ENCODE measurements at places on chromosomes 7 and 10.

DNA sequence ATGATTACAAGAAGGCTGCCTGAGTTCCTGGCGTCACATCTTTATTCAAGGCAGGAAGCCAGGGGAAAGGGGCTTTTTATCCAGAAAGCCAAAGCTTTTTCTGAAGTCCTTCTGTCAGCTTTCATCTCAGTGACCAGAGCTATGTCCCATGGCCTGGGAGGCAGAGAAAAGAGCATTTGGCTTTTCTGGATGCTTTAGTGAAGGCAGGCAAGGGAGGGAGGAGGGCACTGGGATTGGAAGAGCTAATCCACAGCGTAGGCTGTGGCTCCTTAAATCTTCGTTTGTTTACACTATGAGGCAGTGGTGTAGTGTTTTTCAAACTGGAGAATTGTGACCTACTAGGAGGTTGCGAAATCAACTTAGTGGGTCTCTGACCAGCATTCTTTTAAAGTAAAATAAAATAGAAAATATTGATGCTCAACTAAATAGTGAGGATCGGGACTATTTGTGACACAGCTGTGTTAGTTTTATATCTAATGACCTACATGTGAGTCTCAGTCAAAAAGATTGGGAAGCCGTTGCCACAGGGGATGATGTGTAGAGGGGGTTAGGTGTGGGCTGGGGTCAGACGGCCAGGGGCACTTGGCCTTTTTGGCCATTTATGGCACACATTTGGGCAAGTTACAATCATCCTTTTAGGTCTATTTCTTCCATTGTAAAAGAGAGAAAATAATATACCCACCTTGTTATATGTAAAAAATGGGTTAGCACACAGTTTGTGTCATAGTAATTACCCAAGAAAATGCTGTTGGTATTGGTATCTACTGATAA lies 14.1 kb downstream of the CRYGN start:
- DNase-seq = no peak

- DNase-seq = no peak
These were observed 63.5 kb downstream of the ZNF365 start for GRCh38 chr10:62437696-62438095.

DNA sequence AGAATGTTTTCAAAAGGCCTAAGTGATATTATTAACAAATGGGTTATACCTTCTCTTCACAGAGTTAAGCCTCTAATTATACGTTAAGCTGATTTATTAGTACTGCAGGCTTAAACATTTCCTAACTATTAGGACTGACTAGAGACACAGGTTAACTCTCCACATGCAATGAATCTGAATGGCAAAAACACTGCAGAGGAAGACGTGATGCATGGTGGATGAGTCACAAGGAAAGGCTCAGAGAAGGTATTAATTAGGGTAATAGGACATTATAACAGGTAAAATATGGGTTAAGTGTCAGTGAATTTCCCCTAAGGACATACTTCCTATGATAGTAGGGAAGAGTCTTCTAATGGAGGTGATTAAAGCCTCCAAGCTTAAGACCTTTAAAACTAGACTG lies 24.7 kb upstream of the SEM1 start:
- DNase-seq = no peak

DNA sequence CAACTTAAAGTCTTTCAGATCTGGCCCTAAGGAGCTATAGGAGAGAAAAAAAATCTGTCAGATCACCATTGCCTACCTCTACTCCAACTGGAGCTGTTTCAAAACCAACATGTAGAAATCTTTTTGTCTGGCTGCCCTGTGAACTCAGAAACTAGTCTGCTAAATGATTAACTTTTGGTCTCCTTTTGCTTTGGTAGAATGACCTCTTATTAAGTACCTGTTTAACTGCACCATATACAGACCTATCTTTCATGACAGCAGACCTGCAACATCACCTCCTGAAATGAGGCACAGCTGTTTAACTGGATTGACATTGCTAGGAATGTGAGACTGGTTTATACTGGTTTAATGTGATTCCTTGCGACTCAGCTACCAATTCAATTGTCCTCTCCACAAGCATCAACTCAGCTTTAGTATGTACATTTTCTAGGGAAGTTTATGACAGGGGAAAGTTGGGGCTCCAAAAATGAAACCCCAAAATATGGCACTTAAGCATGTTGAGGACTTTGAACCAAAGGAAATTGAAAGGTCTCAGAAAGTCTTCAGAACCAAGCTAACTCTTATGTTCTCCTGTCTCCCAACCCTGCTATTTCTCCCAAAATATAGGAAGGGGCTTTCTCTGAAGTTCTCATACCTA lies 1.8 kb downstream of the CYP3A43 start:
- no peak for DNase-seq

GRCh38 chr7:150465414-150465813 lies 15.0 kb downstream of the GIMAP8 start:
- no peak for DNase-seq

- DNase-seq = no peak
These were observed 52.3 kb upstream of the MYL10 start for GRCh38 chr7:101681170-101682007.

DNA sequence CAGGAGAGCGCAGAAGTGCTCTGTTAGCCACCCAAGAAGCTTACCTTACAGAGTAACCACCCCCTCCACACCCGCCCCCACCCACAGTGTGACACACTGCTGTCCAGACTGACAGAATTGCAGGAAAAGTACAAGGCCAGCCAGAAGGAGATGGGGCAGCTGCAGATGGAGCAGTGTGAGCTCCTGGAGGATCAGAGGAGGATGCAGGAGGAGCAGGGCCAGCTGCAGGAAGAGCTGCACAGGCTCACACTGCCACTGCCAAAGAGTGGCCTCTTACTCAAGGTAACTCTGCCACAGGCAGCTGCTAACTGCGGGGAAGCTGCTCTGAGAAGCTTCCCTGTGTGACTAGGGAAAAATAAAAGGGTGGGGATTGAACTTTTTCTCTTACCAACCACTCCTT lies 17.6 kb downstream of the CCDC136 start:
- no peak for DNase-seq

GRCh38 chr7:111839261-111839660 lies 277.0 kb upstream of the IMMP2L start:
- DNase-seq = no peak

- DNase-seq = peak; percentile 45
These were observed 6.2 kb downstream of the C10orf105 start for GRCh38 chr10:71713135-71714030.

DNA sequence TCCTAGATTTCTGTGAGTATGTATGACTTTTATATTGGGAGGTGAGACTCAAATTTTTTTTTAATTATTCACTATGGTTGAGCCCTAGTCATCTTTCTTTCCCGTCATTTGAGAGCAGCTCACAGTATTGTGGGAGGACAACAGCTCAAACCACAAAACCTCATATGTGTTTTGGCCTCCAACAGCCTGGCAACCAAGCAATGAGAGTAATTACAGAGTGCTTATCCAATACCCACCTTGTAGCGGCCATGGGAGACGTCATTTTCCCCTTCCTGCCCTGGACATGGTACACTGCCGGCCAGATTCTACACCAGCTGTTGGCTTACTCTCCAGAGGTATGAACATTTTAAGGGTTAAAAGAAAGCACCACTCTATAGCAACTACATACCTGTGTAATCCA lies 49.1 kb downstream of the DOCK4 start:
- no peak for DNase-seq

DNA sequence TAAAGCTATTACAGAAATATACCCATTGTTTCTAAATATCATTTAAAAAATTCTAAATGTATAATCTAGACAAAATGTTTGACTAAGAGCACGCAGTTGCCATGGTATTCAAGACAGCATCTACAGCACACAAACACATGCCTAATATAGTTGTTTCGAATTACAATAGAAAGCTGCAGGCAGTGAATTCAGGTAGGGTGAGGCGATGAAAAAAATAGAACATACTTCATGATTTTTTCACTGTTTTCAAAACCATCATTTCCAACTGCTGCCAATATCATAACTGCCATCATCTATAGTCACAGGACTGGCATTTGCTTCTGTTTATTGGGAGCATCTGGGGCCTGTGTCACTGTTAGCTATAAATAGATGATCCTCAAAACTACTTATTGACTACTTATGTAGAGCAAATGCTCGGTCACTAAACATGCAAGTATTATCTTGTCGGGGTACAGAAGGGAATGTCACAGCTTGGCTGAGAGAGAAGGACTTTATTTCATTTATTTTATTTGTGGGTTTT lies 34.4 kb upstream of the OTUD1 start:
- no peak for DNase-seq
